ENCODE measurements at places on chromosomes 6 and 20.

GRCh38 chr20:51359947-51360346 lies 182.6 kb downstream of the NFATC2 start:
- no peak for DNase-seq

DNA sequence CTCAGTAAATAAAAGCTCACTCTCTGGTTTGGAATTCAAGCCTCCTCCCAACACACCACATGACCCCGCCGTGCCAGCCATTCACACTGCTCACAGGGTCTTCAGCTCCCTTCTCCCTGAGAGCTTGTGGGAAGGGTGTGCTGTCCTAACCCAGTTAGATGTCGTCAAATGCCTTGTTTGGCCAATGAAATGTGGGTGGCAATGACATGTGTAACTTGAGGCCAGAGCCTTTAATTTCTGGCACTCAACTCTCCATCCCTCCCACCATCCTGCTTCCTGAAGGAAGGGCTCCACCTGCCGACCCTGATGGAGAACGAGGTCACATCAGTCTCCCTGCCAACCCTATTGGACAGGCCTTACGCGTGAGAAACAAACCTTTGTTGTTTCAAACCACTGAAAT lies 224.5 kb upstream of the AGPAT4 start:
- DNase-seq = peak; percentile 55

DNA sequence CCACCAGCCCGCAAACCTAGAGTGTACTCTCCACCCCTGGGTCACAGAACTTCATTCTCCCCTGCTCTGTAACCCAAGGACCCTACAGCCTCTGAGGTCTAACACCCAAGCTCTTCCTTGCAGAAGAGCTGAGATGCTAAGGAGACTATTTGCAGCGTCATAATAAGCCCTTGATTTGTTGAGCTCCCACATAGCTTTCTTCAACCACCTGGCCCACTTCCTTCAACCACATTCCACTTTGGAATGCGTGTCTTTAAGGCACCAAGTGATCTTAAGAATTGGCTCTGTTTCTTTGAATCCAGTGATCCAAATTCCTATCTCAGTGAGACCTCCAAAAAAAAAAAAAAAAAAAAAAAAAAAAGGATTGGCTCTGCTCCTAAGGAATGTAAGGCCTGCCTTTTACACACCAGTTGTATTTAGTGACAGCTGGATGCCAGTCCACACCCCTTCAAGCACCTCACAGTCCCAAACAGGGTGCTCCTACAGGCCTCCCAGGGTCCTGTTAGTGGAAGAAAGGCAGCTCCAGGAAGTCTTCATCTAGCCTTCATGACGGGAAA lies 106.2 kb downstream of the UBE3D start:
- DNase-seq = peak; percentile 88

DNA sequence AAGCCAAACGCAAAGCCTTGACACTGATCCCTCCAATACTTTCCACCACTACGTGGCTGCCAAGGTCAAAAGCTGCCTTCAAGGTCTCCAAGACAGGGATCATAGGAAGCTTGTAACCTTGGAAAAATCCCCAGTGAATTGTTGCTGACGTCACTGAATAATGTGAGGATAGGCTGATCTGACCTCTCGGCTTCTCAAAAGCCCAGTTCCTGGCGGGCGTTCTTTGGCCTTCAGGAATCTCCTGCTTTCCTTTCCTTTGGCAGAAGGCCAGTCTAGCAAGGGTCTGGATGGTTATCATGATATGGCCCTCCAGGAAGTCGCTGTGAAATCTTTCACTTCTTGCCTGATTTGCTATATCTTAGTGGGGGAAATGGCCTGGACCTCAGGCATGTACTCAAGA lies 61.4 kb upstream of the TNFAIP3 start:
- DNase-seq = no peak

DNA sequence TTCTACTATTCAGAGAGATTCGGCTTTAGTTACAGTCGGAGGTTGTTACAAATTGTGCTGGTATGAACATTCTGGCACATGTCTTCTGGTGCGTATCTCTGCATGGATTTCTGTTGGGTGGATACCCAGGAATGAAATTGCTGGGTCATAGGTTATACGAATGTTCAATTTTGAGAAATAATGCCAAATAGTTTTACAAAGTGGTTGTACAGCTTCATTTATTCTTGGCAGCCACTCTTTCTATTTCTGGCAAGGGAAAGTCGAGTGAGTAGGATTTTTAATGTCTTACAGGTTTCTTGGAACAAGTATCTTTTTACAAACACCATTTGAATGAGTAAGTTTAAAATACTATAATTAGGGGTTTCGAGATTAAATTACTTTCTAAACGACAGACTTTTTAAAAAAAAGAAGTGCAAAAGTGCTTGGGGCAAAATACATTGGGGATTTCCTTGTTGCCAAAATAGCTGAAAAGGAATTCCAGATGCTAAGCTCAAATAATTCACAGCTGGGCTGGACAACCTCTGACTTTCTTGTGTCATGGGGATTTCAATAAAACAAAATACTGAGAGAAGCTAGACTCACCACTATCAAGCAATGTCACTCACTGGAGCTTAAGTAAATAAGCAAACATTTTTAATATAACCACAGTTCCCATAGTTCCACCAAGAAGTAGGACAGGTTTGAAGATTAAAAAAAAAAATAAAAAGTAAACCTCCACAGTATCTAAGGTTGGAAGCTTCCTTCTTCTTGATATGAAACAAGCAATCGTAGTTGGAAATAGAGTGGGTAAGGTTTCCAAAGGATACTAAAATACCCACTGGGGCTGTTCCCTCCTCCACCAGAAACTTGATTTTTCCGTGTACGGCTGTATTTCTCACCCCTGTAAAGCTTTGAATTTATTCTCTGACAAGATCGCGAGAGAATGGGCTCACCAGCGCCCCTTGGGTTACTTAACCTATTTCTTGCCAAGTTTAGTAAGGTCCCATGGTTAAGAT lies 21.6 kb upstream of the GFOD1 start:
- DNase-seq = peak; percentile 80

DNA sequence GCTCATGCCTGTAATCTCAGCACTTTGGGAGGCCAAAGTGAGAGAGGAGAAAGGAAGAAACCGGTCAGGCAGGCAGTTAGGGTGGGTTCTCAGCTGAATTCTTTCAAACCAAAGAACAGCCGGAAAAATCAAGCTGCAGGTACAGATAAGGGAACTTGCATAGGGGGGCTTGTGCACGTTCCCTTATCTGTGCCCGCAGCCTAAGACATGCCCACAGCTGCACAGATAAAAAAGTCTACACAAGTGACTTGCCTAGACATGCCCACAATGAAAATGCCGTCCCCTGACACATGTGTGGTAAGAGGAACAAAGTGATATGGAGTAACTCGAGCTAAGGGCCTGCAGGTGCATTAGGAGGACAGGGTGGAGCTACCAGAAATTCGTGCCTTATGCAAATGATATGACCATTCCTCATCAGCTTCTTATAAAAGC lies 175.8 kb upstream of the SALL4 start:
- DNase-seq = no peak

DNA sequence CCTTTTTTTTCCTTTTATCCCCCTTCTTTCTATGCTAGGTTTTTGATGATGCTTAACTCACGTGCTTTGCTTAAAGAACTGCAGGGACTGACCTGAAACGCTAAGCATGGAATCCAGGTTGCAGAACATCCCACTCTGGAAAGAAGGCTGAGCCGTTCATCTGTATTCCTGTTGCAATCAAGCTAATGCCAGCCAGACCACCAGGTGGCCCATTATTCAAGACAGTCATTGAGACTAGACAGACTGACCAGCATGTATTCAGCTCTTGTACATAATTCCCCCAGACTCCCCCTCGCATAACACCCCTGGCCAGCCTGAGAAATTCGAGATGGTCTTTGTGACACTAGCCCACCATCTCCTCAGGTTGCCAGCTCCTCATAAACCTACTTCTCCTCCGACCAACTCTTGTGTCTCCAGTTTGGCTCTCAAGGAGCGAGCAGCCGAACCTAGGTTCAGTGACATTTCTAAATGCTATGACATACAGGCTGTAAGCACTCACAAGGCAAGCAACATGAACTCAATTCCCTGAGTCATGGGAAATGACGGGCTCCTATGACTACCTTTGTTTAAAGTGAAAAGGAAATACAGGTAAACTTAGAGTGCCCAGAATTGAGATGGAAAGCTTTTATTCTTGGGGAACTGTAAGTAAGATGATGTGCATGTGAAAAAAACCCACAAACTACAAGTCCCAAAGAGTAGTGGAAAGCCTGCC lies 309.3 kb upstream of the CDYL start:
- DNase-seq = no peak

- no peak for DNase-seq
These were observed 162.6 kb downstream of the BCKDHB start for GRCh38 chr6:80268865-80269730.

DNA sequence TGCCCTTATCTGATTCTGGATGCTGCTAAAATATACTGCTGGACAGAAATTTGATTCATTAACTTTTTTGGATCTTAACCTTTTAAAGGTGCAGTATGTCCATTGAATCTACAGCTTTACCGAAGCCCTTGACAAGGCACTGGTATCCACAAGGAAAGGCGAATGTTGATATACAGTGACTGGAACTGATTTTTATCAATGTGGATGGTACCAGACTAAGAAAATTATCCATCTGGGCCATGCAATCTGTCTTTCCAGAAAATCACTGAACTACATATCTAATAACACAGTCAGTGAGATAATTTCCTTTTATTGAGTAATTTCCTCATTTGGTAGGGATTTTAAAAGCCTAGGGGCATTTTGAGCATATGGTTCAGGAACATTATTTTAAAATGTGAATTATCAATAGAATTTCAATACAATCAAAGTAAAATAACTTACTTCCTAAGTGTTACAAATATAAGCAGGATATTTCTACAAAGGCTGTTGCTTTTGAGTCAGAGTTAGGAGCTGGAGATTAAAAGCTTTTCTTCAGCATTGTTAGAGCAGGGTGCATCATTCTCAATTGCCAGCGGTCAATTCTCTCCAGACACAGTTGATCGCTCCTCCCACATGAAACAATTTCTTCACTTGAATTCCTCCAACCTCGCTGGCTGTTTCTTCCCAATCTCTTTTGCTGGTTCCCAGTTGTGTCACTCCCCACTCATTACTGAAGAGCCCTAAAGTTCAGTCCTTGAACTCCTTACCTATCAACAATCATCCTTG lies 585.3 kb upstream of the FLRT3 start:
- DNase-seq = no peak

DNA sequence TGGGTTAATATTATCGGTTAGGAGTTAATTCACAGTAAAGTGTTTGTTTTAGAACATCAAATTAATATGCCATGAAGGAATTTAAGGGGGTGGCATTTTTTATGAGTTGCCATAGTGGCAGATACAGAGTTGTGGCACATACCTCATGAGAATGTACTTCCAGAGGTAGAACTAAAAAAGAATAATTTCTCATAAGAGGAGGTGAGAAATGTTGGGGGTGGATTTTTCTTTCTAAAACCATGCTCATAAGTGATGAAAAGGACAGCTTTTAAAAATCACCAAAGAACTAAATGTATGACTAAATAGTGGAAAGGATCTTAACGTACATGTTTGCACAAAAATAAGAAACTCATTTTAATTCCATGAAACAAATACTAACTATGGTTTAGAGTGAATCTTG lies 58.7 kb downstream of the SHLD1 start:
- DNase-seq = no peak

DNA sequence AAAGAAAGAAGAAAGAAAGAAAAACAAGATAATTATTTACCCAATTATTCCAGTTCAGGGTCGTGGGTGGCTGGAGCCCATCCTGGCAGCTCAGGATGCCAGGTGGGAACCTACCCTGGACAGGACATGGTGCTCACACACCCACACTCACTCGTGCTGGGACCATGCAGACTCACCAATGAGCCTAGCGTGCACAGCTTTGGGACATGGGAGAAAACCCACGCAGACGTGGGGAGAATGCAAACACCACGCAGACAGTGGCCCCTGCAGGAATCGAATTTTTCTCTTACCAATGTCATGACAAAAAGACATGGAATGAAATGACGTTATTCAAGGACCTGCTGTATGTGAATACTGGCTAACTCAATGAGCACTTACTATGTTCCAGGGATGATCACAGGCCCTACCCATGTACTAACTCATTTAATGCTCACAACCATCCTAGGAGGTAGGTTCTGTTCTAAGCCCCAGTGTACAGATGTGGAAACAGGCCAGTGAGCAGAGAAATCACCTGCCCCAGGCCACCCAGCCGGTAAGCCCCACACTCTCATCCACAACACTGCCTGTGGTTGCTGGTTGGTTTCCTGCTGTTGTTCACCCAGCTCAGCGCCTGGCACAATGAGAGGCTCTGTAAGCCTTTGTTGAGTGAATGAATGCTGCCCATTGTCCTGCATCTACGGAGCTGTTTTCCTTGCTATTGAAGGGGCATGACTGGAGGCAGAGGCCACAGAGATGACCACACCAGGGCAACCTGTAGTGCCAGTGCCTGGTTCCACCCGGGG lies 6.8 kb upstream of the PI16 start:
- DNase-seq = no peak

DNA sequence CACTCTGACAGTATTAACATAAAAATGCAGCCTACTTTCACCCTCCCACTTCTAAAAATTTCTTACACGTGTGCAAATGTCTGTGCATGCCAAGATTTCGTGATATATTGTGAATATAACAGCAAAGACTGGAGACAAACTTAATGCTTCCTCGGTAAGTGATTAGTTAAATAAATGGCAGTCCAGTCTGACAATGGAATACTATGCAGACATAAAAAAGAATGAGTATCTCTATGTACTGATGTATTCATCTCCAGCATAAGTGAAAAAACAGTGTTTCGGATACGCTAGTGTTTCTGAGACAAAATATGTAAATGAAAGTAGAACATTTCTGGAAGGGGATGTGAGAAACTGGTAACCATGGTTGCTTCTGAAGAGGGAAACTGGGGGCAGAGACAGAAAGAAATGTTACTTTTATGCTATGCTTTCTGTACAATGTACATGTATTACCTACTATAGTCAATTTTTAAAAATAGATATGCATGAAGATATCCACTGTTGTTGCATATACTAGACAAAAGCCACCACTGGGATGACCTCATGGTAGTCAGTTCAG lies 7.0 kb downstream of the SLC22A23 start:
- no peak for DNase-seq

- DNase-seq = no peak
These were observed 10.9 kb upstream of the CNKSR3 start for GRCh38 chr6:154521412-154521811.
